ENCODE measurements at places on chromosomes 2 and 18.
A peak's percentile ranks its signal among the peaks of the same experiment; 100 is the strongest.

GRCh38 chr2:102436323-102436722 lies 13.4 kb downstream of the IL18RAP start:
- peak; percentile 26 for DNase-seq

DNA sequence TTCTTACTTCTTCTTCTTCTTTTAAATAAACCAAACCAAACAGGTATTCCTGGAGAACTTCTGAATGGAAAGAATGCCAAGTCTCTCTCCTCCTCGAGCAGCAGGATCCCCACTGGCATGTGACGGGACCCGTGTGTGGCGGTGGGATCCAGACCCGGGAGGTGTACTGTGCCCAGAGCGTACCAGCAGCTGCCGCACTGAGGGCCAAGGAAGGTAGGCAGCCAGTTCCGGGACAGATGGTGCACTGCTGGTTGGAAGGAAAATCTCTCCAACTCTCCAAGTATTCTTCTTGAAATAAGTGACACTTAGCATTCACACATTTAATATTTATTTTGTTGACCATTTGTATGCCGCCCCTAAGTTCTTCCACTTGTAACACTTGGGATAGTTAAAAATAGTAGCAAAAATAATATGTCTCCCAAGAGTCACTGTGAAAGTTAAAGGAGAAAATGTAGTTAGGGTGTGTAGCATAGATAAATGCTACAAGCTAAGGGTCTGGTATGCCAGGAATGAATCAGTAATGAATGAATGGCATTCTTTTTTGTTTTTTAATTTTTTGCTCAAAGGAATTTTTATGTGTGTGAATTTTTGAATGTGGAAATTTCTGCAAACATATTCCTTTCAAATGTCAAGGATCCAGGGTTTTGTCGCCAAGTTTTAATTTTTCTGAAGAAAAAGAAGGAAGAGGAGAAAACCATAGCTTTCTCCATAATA lies 349.9 kb downstream of the THSD7B start:
- DNase-seq = no peak

GRCh38 chr2:154240921-154241379 lies 369.2 kb downstream of the GALNT13 start:
- DNase-seq = no peak

GRCh38 chr18:6362559-6363129 lies 52.1 kb downstream of the L3MBTL4 start:
- no peak for DNase-seq

DNA sequence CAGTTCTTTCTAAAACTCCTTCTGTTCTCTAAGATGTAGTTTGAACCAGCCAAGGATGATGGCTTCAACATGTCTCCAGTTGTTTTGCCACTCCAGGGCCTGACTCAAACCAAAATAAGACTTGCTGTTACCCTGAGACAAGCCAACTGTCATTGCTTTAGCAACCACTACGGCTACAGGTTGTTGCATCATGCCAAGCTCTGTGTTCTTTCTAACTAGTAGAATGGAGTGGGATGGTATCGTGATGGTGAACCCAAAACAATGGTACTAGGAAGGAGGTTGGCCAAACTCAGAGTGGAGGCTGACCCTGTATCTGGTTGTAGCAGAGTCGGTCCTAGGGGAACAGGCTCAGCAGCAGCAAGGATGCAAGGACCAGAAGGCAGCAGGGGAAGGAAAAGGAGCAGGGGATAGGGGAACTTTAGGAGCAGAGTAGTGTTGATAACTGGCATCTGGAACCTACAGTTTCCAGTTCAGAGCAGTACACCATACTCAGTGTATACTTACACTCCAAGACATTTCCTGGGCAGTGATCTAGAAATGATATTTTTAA lies 51.6 kb downstream of the PDK1 start:
- no peak for DNase-seq

DNA sequence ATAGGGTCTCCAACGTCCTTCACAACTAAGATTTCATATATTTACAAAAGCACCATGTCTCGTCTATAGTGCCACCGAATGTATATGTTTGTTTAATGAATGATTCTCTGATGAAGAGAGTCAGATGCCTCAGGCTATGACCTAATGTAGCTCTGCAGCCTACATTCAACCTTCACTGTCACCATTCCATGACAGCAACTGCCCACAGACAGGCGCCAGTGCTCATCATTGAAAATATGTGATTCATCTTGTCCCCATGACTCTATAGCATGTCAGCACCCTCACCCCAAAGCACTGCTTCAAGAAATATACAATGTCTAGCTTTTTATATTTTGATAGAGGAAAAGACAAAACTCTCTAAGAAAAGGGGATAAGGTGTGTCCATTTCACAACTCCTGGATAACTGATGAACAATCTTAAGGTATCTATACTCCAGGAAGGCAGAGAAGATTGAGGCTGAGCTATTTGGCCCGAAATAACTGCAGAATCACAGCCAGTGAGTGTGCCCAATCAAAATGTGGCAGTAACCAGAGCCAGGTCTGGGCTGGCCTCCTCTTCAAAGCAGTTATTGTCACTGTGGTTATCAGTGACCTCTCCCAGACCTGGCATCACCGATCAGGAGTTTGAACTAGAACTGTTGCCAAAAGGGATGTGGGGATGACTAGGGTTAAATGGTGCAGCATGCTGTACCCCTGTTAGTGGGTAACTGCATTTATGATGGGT lies 246.6 kb downstream of the SETBP1 start:
- DNase-seq = no peak

DNA sequence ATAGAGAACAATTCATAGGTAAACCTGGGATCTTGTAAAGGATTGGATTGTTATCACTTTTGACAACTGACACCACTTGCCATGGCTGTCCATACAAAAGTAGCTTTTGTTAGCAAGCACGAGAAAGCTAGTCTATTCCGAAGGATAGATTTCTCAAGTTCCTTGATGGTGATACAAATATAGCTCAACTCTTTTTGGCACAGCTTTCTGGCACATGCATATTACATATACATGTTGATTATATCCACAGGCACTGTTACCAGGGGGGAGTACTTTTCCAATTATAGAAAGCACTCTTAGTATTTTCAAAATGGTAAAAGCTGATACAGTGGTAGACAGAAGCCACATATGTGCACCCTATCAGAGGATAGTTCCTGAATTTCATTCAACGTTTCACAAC lies 168.9 kb downstream of the UPP2 start:
- DNase-seq = no peak

DNA sequence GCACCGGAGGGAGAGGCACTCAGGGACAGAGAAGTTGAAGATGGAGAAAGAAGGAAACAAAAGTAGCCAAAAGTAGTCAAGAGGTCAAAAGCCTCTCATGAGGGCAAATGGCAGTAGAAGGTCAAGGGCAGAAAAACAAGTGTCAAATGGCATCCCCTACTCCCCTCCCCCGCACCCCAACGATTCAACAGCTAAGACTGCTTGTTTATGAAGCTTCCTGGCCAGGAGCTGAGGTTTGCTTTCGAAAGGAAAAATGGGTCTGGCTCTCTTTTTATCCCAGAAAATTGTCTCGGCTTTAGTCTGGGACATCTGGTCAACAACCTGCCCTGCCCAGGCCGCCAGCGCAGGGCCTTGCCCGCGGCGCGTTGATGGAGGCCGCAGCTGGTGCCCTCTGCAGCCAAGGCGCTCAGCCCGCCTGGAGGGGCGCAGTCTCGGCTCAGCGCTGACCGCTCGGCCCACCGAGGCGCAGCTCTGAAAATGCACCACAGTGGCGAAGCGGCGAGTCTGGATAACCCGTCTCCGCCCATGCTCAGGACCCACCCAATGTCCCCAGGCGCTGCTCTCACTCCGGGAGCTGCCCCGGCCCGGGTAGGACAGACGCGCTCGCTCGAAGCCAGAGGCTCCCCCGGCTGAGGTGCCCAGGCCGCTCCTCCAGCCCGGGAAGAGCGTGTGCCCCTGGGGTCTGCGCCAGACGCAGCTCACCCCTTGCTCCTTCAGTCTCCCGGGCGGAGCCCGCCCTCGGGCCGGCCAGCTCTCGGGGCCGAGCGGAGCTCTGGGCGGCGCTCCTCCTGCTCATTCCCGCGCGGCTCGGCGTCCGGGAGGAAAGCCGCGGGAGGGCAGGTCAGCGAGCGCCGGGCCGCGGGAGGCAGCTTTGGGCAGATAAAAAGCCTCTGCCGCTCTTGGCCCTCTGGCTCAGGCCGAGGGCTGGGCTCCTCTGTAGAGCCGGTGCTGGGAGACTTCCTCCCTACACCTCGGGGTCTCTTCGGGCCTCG lies 1.8 kb upstream of the TBR1 start:
- no peak for DNase-seq

GRCh38 chr2:100426384-100426720 lies 8.9 kb upstream of the CHST10 start:
- no peak for DNase-seq

DNA sequence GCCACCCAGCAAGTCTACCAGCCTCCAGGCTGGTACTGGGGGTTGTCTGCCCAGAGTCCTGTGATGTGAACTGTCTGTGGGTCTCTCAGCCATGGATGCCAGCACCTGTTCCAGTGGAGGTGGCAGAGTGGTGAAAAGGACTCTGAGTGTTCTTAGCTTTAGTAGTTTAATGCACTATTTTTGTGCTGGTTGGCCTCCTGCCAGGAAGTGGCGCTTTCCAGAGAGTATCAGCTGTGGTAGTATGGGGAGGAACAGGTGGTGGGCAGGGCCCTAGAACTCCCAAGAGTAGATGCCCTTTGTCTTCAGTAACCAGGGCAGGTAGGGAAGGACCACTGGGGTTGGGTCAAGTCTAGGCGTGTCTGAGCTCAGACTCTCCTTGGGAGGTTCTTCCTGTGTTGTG lies 356.7 kb downstream of the STK39 start:
- DNase-seq = no peak

- DNase-seq = no peak
Observed at GRCh38 chr2:196590286-196590685, 49.2 kb upstream of the CCDC150 start.

DNA sequence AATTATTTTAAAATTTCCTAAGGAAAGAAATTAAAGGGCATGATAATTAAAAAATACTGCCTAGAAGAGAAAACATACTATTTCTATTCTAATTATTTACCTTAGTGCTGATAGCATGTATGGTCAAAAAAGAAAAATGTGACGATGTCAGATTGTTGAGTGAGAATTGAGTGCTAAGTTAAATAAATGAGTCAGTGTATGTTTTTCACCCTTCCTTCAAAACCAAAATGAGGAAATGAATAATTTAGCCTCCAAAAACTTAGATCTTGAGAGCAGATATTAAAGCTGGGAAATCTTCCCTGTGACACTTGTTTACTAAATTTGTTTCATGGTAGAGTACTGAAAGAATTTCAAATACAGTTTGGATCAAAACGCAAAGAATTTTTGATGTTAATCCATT lies 58.6 kb upstream of the NYAP2 start:
- DNase-seq = no peak
